ENCODE measurements at places on chromosomes 12 and 14.

- no peak for DNase-seq
These were observed 49.7 kb downstream of the KCNA1 start for GRCh38 chr12:4959381-4959780.

GRCh38 chr12:57138526-57139272 is 8.7 kb downstream of the LRP1-AS start:
- peak; percentile 49 for DNase-seq

DNA sequence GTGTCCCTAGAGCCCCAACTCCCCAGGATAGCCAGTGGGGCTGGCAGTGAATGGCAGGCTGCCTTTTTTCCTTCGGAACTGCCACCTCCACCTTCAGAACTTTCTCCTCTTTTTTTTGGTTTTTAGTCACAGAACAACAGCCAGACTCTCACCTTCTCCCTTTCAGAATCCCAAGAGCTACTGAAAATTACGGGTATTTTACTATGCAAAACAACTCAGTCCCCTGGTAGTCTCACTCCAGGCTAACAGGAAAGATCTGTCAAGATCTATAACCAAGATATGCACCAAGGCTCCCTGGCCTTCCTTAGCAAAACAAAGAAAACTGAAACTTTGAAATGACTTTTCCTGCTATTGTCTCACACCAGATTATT is 12.5 kb downstream of the PLEKHG6 start:
- no peak for DNase-seq

GRCh38 chr14:66453469-66453868 is 32.7 kb upstream of the CCDC196 start:
- DNase-seq, result no peak

- DNase-seq, result no peak
These were observed 192.1 kb upstream of the ALG10B start for GRCh38 chr12:38124247-38125012.
